ENCODE measurements at places on chromosomes 7 and 10. TPM values are rescaled to one million over a fixed set of nuclear protein-coding genes. Genes with fewer than 3 reads are reported as not detected.

- H3K4me1 ChIP-seq, result peaks cover 7% of the 10 kb centered on the region
- peaks cover 7% of the 10 kb centered on the region for H3K36me3 ChIP-seq
- H3K4me3 ChIP-seq, result peak overlapping the region; percentile 51
- H3K27ac ChIP-seq, result no peak overlapping the region
Observed at GRCh38 chr10:42836771-42837468, 54.3 kb downstream of the BMS1 start.

GRCh38 chr7:129443612-129444011, 9.4 kb downstream of the STRIP2 start:
- no peak for DNase-seq
- no peaks in the 10 kb centered on the region for H3K4me1 ChIP-seq
- H3K27me3 ChIP-seq, result no peaks in the 10 kb centered on the region
- H3K27ac ChIP-seq, result peak overlapping the region; percentile 32

GRCh38 chr10:119306986-119307392, 99.6 kb downstream of the GRK5 start:
- H3K4me3 ChIP-seq, result no peak overlapping the region
- no peak for DNase-seq
- H3K27me3 ChIP-seq, result no peaks in the 10 kb centered on the region

Gene CCL24
- total RNA-seq, result not detected

Gene SFMBT2
- total RNA-seq, result 7.9 TPM
